ENCODE measurements at places on chromosomes 11 and 22.

- DNase-seq = no peak
Observed at GRCh38 chr22:37411655-37412054, 15.6 kb downstream of the ELFN2 start.

- DNase-seq = no peak
Observed at GRCh38 chr22:46092670-46093410, 57.5 kb upstream of the PPARA start.

DNA sequence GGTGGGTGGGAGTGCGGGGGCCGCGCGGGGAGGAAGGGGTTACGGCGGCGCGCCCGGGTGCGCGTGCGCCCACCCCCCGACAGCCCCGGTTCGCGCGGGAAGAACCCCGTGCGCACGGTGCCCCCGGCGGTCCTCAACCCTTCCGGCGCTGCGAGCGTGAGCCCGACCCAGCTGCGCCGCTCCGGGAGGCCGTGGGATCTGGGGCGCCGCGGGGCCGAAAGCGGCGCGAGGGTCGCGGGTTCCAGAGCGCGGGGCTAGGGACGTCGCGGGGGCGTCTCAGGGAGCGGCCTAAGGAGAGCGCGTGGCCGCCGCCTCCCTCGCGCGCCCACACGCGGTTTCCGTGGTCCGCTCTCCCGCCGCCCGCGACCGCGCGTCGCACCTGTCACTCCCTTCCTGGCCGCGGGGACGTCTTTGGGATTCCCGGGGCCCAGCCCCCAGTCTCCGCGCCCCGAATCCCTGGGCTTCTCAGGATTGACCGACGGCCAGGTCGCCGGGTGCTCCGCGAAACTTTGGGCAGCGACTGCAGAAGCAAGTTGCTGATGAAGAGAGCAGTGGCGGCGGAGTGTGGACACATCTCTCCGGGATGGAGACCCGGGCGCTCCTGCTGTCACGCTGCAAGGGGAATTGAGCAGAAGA is 582 bp downstream of the SREBF2 start:
- DNase-seq = no peak

GRCh38 chr11:31509051-31509428 is 382 bp downstream of the IMMP1L start:
- DNase-seq = no peak

DNA sequence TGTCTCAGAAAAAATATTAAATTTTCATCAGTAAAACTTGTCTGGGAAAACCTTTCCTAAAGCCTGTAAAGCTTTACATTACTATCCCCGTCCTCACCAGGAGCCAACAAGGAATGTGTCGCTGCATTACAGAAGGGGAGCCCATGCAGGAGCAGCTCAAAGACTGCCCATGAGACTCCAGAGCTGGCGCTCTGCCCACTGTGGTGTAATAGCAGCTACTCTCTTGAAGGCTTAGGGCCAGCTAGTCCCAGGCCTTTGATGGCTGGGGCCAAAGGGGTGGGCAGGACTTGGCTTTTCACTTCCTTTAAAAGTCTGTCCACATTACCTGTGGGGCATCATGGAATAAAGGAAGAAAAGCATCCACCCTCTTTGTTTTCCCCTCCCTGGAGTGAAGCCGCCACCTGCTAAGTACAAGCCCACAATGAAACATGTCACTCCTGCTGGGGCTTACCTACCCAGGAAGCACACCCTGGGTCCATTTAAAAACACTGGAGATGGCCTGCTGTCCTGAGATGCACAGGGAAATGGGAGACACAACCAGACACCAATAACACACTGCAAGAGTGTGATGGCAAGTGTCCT is 150.7 kb downstream of the ADAMTS15 start:
- DNase-seq = no peak

DNA sequence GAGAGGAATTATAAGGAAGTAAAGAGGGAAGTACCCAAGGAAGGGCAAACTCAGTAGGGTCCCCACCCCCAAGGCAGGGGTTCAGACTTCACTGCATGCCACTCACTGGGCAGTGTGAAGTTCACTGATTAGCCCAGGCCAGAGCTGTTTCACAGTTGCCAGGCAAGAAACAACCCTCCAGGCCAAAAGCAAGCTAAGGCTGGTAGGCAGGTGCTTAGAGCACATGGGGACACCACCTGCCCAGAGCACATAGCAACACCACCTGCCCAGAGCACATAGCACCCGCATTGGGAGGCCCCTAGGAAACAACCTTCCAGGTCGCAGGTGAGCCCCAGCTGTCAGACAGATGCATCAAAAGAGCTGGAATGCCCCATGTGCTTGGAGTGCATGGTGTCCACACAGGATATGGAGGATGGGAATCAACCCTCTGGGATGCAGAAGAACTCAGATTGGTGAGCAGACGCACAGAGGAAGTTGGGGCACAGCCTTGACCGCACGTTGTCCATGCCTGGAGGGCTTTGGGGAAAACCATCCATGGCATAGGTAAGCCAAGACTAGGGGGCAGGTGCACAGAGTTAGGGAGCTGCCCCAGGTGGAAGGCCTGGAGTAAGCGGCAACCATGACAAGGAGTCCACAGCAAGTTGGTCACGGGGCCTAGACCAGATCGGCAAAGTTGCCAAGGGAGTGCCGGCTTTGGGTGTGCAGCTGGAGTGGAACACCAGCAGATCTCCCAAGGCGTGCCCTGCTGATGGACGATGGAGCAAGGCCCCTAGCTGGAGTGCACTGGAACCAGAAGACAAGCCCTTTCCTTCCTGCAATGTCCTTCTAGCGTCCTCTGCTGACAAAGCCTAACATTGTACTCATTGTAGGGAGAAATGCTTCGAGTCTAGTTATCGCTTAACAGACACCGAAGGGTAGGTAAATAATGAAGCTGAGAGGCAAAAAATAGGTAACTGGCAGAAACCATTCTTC is 7.8 kb upstream of the TMEM216 start:
- DNase-seq = no peak

- no peak for DNase-seq
Observed at GRCh38 chr11:126500981-126501380, 145.5 kb downstream of the ST3GAL4 start.

DNA sequence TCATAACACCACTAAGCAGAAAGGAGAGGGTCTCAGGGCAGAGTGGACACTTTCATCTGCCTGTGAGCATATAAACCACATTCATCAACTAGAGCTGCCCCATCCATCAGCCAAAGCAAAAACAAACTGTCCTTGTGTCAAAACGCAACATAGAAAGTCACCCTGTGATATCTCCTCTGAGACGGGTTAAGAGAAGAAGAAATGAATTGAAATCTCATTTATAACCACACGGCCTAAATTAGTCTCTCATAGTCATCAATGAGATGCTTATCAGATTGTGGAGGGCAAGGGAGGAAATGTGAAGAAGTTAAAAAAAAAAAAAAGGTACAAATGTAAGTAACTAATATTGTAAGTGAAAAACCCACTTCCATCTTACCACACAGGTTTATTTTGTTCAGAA is 75.7 kb downstream of the SIK3 start:
- DNase-seq = no peak

DNA sequence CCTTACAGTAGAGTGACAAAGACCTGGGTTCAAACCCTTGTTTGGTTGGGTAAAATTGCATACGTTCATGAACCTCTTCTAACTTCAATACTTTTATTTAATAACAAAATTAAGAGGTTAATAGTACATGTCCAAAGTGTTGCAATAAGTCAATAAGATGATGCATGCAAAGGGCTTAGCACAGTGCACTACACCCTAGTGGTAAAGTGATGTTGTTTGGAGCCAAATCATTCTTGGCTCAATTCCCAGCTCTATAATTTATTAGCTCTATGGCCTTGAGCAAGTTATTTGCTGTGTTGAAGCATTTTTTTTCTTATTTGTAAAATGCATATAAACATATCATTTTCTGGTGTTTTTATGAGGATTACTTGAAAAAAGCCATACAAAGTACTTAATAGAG is 945.3 kb downstream of the LRRC4C start:
- no peak for DNase-seq

DNA sequence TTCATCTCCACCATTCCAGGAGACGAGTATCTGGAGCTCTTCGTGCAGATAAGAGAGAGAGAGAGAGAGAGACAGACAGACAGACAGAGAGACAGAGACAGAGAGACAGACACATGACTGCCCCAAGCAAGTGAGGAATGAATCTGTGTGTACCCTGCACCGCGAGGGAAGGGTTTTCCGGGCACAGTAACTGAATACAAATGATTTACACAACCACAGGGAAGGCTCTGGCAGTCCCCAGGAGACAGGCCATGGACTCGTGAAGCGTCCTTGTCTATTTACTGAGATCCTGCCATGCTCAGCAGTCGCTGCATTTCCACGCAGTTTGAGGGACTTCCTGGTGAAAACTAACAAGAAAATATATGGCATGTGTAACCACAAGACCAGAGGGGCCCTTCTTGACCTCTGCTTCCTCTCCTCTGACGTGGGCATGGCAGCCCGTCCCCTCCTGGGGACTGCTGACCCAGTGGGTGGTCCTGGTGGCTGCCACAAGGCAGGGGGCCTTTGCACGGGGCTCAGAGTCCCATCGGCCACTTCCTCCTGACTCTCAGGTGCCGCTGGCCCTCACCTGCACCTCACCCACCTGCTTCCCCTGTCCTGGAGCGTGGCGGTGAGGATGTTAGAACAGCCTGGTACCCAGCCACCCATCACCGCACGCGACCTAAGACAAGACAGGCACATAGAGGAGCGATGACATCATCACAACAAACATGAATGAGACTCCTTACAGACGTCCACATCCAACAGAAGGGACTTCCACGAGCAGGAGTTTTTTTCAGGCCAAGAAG is 75.9 kb downstream of the PHF21B start:
- no peak for DNase-seq

DNA sequence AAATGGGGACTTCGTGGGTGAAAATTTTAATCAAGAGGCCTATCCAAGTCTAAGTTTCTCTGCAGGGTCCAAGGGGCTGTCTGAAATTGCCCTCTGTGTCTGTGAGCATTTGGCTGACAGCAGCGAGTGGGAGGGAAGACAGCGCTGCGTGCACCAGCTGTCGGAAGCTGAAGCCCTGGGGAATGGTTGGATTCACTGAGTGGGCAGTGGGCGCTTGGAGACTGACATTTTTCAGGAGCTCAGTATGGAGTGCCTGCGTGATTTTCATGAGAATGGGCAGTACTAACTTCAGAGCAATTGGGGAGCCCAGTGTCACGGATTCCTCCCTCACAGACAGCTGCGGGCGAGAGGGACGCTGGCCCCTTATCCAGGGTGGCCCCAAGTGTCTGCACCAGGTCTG is 388.8 kb upstream of the B3GAT1 start:
- DNase-seq = no peak

- no peak for DNase-seq
Observed at GRCh38 chr11:44474702-44475101, 90.8 kb upstream of the CD82 start.
